ENCODE measurements at places on chromosomes 12 and 14. TPM values are rescaled to one million over a fixed set of nuclear protein-coding genes. Genes with fewer than 3 reads are reported as not detected.

DNA sequence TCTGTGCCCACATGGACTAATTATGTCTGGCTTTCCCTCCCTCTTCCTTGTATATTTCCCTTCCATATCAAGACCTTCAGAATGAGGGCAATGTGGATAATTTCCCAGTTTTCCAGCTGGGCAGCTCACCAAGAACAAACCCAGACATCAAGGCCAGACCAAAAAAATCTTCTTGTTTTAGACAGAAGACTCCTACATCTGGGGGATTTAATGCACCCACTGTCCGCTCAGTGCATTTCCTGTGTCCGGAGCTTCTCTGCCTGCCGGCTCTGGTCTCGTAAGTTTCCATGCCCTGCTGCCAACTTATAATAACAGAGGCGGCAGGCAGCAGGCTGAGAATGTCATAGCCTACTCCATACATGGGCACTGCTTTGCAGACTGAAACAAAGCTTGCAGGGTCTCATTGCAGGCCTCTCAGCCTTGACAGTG, 207.2 kb upstream of the BCL2L14 start:
- no peak for DNase-seq

GRCh38 chr14:58636129-58636528, 1.6 kb upstream of the DACT1 start:
- DNase-seq: no peak

GRCh38 chr14:55353686-55354467, 57.8 kb downstream of the ATG14 start:
- DNase-seq: no peak

- DNase-seq: no peak
Observed at GRCh38 chr12:107364875-107365518, 271.6 kb upstream of the CRY1 start.

- DNase-seq: no peak
Observed at GRCh38 chr12:42759622-42760273, 170.2 kb upstream of the PRICKLE1 start.

GRCh38 chr14:76846331-76847047, 20.3 kb downstream of the LRRC74A start:
- no peak for DNase-seq

GRCh38 chr12:43402436-43402835, 149.6 kb downstream of the ADAMTS20 start:
- DNase-seq: no peak

- peak; percentile 45 for DNase-seq
Observed at GRCh38 chr12:57772429-57773322, at the start of gene EEF1AKMT3. Gene EEF1AKMT3, plus strand, starts transcription at chr12:57772614. Its CDS starts 111 bp downstream, at chr12:57772725.

DNA sequence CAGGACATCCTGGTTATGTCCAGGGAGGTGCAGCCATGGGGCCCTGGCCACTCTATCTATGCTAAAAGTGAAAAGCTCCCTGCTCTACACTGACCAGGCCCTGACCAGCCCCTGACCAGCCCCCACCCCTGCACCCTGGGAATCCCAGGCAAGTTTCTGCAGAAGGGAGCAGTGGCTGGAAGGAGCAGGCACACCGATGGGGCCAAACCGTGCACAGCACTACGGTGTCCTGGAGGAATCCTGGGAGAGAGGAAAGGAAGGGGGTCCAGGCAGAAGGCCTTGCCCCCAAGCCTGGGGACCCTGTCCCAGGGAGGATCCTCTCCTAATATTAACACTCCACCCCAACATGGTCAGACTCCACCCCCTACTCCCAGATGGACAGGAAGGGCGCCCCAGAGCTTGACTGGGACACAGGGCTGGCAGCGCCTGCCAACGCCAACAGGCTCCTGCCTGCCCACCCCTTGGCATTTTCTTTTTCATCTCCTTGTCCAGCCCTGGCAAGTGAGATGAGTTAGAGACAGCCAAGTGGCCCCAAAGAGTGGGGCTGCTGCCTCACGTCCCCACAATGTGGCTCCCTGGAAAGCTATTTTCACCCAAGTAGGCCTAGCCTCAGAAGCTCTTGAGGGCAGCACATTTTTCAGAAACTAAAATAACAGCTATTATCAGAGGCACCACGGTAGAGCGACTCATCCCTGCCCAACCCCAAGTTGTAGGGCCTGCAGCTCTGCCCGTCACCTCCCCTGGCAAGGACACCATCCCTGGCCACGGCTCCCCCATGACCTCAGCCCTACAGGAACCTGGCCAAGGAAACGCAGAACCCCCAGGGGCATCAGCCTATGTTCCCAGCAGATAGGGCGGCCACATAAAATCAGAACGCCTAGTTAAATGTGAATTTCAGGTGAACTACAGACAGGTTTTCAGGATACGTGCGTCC, 82.6 kb downstream of the SCARB1 start:
- DNase-seq: no peak

DNA sequence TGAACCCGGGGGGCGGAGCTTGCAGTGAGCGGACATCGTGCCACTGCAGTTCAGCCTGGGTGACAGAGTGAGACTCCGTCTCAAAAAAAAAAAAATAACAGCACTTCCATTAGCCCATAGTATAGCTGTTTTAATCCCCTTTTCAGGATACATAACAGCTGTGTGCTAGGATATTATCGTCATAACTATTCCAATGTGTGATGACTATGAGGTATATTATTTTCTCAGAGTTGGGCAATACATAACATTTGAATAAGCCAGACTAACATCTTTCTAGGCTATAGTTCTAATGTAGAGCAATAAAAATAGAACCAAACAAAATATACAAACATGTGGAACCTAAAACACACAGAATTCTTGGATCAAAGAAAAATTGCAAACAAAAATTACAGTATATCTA, 57.1 kb downstream of the MARK3 start:
- no peak for DNase-seq

DNA sequence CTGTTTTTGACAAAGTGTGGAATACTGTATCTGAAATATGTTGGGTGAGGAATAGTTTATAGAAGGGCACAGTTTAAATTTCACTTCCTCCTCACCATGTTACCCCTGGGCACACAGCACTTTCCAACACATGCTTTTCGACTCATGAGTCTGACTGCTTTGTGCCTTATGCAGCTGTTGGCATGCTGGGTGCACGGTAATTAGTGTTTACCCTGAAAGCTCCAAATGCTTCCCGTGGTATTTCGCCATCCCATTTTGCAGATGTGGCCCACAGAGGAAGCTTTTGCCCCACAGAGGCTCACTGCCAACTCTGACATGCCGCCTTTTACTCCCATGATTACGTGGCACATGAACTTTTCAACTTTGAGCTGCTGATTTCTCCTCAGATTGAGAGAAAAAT, 168.6 kb downstream of the PRKCH start:
- DNase-seq: no peak

DNA sequence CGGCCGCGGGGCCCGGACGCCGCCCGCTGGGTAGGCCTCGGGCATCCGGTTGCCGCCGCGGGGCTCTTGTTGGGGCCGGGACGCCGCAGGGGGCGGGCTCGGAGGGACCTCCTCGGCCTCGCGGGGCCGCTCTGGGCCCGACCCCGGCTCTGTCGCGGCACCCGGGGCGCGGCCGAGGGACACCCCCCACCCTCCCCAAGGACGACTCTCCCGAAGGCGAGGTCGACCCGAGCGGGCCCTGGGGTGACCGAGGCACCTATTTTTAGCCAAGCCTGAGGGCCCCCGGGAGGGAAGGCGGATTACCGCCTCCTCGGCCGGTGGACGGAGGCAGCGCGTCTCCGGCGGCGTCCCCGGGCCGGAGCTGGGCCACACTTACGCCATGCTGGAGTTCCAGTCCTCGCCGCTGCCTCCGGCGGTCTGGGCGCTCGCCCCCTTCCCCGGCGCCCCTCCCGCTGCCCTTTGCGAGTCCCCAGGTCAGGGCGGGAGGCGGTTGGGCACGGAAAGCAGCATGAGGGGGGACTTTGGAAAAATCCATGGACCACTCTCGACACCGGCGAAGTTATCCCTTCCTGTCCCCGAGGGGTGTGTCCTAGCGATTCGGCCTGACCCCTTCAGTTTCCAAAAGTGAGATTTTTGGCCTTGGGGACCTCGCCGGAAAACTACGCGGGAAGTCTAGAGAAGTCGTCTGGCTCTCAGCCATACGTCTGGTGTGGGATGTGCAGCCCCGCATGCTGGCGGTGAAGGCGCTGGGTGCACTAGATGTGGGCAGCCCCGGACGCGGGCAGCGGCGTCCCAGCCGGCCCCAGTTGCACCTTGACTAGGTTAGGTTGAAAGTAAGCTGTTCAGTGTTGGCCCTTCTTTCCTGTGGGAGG, 699 bp downstream of the KTN1 start:
- peak; percentile 30 for DNase-seq

DNA sequence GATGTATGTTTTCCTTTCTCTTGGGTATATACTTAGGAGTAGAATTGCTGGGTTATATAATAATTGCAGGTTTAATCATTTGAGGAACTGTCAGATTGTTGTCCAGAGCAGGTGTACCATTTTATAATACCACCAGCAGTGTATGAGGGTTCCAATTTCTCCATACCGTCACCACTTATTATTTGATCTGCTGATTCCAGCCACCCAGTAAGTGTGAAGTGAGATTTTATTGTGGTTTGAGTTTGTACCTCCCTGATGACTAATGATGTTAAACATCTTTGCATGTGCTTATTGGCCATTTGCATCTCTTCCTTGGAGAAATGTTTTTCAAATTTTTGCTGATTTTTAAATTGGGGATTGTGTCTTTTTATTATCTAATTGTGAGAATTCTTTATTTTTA, 15.1 kb downstream of the NCKAP5L start:
- no peak for DNase-seq

The ADCY6 gene
- total RNA-seq: 128 TPM

The ARHGAP9 gene
- total RNA-seq: 2.8 TPM

The MGP gene
- not detected for total RNA-seq

The RNASE7 gene
- not detected for total RNA-seq

The LRP1-AS gene
- not detected for total RNA-seq
